ENCODE measurements at places on chromosomes 2 and 18. TPM values are rescaled to one million over a fixed set of nuclear protein-coding genes. Genes with fewer than 3 reads are reported as not detected.

DNA sequence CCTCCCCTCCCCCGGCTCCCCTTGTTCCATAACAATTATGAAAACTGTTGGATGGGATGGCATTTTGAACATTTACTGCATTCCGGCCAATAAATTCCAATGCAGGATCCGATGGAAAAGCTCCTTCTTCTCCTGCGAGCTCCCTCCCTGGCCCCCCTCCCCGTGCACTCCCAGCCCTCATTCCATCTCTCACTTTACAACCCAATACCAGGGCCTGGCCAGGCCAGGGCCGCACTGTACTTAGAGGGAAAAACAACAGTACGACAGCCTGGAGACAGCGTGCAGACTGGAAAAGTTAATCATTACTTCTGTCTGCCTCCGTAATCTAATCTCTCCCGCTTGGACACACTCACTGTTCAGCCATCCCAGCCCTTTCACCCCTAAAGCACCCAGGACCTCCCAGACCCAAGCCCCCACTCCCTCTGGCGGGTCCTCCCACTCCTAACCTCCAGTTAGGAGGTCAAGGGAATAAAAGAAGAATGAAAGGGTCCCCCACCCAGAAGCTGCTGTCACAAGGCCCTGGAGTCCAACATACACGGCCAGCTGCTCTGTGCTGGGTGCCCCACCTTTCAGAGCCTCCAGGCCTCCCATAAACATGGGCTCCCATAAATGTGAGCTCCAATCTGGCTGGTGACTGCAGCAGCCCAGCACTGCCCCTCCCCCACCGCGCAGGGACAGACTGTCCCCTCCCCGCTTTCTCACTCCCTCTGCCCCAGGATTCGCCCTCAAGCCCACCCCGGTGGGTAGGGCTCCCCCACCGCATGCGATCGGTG lies 20.6 kb downstream of the SMAD7 start:
- no peak for DNase-seq

GRCh38 chr2:104844807-104845551 lies 8.9 kb upstream of the POU3F3 start:
- no peak for DNase-seq

The SLC9A2 gene
- 0.18 TPM for total RNA-seq

The TUBB8B gene
- total RNA-seq, result not detected

GRCh38 chr2:134845719-134846118 lies 7.3 kb downstream of the ACMSD start:
- no peak for DNase-seq

DNA sequence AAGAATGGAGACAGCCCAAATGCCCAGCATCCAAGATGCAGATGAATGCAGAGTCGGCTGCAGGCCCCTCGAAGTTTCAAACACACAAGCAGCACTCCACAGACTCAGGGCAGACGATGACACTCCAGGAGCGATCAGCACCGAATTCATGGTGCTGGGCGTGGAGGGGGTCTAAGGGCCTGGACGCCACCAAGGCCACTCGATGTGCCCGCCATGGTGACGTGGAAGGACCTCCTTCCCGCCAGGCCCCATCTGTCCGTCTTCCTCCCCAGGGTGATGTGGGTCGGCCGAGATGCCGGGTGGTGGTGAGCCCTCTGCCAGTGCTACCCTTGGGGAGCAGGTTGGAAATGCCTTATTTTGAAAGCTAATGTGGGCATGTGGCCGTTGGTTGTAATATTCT lies 9.4 kb downstream of the KIF1A start:
- no peak for DNase-seq

- DNase-seq, result no peak
These were observed 82.8 kb upstream of the PIK3C3 start for GRCh38 chr18:41872206-41872605.

GRCh38 chr18:76708071-76708721 lies 114.2 kb upstream of the ZNF236 start:
- DNase-seq, result no peak

- DNase-seq, result no peak
These were observed 15.3 kb downstream of the FHL2 start for GRCh38 chr2:105383432-105384166.

The DNAJB2 gene
- 63.3 TPM for total RNA-seq

The SLC9A4 gene
- not detected for total RNA-seq

The NDC80 gene
- total RNA-seq, result 81.3 TPM

The CCDC102B gene
- 2.1 TPM for total RNA-seq

GRCh38 chr2:105732955-105733607 lies 11.6 kb upstream of the NCK2 start:
- no peak for DNase-seq

The CREG2 gene
- not detected for total RNA-seq

The RDH14 gene
- total RNA-seq, result 19.4 TPM

- DNase-seq, result peak; percentile 58
These were observed 22.5 kb upstream of the SIGLEC15 start for GRCh38 chr18:45802814-45803492.

DNA sequence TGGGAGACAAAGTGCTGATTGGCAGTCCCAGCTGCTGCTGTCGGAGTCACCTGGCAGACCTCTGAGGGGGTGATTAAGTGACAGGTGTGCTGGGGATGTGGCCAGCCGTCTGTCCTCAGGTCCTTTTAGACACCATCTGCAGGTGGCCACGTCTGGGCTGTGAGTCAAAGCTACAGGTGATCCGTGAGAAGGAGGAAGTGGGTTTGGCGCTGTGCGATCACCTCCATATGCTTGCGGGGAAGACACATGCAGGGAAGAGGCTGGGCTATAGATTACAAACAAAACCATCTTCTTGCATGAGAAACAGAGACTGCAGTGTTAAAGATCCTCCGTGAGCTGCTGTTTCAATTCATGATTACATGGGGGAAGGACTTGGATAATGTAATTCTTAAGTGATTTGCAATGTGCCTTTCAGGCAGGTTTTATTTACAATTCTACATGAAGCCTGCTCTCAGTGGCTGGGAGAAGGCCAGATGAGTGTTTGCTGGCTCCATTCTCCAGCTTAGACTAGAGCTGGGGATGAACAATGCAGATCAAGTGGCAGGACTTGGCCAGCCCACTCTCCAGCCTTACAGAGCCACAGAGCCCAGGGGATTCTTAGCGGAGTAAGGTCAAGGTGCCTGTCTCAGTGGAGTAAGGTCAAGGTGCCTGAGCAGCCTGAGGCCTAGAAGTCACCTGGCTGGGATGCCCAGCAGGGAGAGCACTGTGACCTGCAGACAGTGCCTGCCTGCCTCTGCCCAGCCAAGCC lies 87.8 kb downstream of the LYPD1 start:
- no peak for DNase-seq

GRCh38 chr18:10121786-10122515 lies 208.1 kb downstream of the VAPA start:
- DNase-seq, result no peak

The ZBTB7C gene
- total RNA-seq, result not detected

GRCh38 chr2:73766349-73766748 lies 13.6 kb downstream of the DUSP11 start:
- DNase-seq, result no peak

- no peak for DNase-seq
These were observed 6.6 kb downstream of the OTOF start for GRCh38 chr2:26471289-26471688.

DNA sequence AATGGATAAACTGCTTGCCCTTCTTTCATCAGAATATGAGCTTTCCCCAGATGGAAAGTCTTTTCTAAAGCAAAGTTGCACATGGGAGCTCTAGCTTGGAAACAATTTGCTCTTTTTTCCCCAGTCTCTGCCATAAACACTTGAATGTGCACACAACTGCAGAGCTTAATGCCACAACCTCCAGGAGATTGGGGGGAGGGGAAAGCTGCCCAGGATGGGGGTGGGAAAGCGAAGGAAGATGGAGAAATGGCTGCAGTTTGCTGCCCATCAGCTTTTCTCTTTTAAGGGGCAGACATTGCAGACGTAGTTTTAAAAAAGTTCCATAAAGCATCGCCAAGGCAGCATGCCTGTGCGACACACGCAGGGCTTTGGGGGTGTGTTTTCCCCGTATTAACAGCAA lies 1.5 kb downstream of the ACKR3 start:
- no peak for DNase-seq

GRCh38 chr2:143158551-143159485 lies 29.6 kb downstream of the ARHGAP15 start:
- DNase-seq, result no peak

GRCh38 chr18:77131100-77131651 lies 1.4 kb downstream of the MBP start:
- DNase-seq, result peak; percentile 64

DNA sequence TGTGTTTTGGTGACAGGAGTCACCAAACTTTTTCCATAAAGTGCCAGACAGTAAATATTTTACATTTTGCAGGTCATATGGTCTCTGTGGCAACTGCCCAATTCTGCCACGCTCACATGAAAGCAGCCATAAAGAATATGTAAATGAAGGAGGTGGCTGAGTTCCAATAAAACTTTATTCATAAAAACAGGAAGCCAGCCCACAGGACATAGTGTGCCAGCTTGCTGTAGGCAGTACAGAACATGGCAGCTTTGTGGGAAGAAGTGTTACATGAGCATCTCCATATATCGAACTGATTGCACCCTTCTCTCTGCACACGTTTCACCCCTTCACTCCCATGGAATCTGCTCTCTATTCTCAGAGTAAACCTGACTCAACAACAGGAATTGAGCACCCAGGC lies 10.2 kb downstream of the ASB18 start:
- no peak for DNase-seq

- DNase-seq, result no peak
These were observed 115.1 kb downstream of the GYPC start for GRCh38 chr2:126771094-126771493.

GRCh38 chr2:6784291-6784690 lies 81.4 kb downstream of the CMPK2 start:
- DNase-seq, result no peak

DNA sequence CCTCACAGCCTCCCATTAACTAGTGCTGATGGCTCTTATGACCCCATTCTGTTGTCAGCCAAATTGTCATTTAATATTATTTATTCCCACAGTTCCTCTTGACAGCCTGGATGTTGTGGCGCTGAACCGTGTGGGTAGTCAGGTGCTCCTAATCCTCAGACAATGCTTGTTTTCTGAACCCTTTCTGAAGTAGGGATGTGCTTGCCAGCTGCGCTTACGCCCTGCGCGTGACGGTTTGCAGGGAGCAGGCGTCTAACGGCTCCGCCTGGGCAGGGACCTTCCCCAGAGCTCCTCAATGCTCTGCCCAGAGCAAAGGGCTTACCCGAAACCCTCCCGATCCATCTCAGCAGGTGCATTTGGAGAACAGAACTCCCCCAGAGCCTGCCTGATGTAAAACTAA lies 358.2 kb upstream of the MYT1L start:
- no peak for DNase-seq

- DNase-seq, result no peak
These were observed 10.7 kb upstream of the THNSL2 start for GRCh38 chr2:88159481-88159880.

- DNase-seq, result no peak
These were observed 131.5 kb upstream of the ACVR2A start for GRCh38 chr2:147713349-147713748.

- DNase-seq, result peak; percentile 41
These were observed 40.7 kb upstream of the GALR1 start for GRCh38 chr18:77208964-77209363.

Data from activated CD8-positive, alpha-beta T cell treated with anti-CD3 and anti-CD28 coated beads for 36 hours (primary cell).